ENCODE measurements at places on chromosomes 6 and 20.

DNA sequence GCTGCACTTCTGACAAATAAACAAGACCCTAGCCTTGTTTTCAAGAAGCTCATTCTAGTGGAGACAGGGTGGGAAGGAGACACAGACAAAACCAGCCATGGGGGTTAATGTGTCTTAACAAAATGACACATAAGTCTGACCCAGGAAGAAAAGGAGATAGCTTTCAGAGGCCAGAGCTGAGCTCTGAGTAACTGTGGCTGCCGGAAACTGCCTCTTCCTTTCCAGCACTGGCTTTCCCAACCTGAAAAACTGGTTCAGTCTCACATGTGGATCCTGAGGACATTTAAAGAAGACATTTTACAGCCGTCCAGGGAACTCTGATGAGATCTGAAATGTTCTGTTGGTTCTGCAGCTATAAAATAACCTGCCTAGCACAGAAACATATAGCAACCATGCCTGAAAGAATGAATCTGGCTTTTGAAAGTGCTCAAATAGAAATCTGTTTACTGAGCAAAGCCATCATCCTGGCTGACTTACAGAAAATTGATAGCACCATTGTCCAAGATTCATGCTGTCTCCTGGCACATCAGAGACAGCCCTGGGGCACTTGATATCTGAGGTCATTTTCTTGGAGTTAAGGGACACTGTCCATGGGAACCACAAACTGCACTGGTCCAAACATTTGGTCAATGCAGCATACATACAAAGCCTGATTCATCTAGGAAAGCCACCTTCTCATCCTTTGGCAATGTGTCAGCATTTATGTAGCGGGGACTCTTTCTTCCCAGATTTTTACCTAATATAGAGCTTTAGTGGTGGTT is 83.2 kb upstream of the PAX1 start:
- DNase-seq = no peak

DNA sequence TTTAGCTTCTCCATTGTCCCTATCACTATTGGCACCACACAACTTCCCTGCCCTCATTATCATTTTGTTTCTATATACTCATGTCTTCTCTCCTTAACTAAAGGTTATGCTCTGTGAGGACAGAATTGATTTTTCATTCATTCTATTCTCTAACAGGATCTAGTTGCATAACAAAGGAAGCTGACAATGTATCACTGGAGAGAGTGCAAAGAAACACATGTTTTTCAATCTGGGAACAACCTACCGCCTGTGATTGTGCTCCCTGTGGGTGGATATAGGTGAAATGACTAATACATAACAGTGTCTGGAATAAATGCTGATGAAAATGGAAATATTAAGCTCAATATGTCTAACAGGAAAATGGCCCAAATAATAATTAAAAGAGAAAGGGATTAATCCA is 56.6 kb downstream of the COL12A1 start:
- DNase-seq = no peak

GRCh38 chr6:7391151-7391550 is 1.5 kb downstream of the RIOK1 start:
- no peak for DNase-seq

GRCh38 chr6:110233770-110234374 is 53.6 kb downstream of the CDC40 start:
- DNase-seq = no peak

- peak; percentile 42 for DNase-seq
Observed at GRCh38 chr6:118650582-118651281, 659 bp downstream of the CEP85L start.

- no peak for DNase-seq
Observed at GRCh38 chr6:166786704-166787293, 159.7 kb upstream of the RPS6KA2 start.

- no peak for DNase-seq
Observed at GRCh38 chr6:139955366-139956155, 581.1 kb upstream of the CITED2 start.

GRCh38 chr6:44411141-44411540 is 23.6 kb downstream of the CDC5L start:
- no peak for DNase-seq

DNA sequence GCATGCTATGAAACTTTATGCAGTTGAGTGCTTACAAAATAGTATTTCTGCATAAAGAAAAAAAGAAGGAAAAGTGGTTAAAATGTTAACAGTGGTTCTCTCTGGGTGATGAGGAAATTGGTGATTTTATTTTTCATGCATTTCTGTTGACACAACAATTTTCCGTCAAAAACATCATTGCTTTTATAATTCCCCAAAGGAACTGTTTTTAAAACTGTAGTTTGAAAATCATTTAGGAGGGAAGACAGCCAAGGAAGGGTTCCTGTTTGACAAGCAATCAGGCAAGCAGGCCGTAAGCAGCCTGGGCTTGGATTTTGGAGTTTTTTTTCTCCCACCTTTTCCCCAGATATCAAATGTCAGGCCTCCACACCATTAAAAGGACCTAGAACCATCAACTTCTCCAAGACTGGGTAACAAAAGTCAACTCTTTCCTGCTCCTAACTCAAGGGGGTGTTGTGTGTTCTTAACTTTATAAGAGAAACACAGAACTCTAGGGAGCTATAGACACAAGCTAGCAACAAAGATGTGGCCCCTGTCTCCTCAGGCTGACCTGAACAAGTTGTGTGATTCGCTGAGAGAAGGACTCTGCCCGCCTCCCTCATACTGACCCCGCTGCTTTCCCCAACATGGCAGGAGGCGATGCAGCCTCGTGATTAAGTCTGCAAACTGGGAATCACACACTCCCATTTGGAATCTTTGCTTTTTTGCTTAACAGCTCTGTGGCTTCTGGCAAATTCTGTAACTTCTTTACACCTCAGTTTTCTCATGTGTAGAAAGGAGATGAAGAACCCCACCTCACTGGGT is 146.6 kb downstream of the BCAS1 start:
- DNase-seq = no peak

All from stimulated activated CD4-positive, alpha-beta T cell treated with anti-CD3 and anti-CD28 coated beads, Interleukin-1b, Interleukin-23, amount 100 ng/mL, for 48 hours (primary cell).